ENCODE measurements at places on chromosomes 4 and X. TPM values are rescaled to one million over a fixed set of nuclear protein-coding genes. Genes with fewer than 3 reads are reported as not detected.

DNA sequence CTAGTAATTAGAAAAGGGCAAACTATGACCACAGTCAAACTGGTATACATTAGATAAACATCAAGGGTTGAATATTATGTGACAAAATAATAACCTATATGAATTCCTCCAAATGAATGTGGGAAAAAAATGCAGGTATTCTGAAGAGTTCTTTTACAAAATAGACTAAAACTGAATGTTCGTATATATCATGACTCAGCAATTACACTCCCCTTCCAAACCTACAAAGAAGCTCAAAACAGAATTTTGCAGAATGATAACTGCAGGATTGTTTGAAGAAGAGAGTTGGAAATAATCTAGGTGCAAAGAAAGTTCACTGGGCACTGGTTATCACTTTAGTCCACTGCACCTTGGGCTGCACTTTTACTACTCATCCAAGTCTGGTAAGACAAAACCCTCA, 134.1 kb downstream of the GABRG1 start:
- H3K27ac ChIP-seq = no peak overlapping the region
- H3K36me3 ChIP-seq = no peaks in the 10 kb centered on the region
- H3K4me1 ChIP-seq = no peaks in the 10 kb centered on the region
- DNase-seq = no peak
- H3K4me3 ChIP-seq = no peak overlapping the region

- H3K27ac ChIP-seq = no peak overlapping the region
- H3K27me3 ChIP-seq = no peaks in the 10 kb centered on the region
- H3K4me3 ChIP-seq = no peak overlapping the region
- no peaks in the 10 kb centered on the region for H3K36me3 ChIP-seq
- no peaks in the 10 kb centered on the region for H3K4me1 ChIP-seq
Measured at GRCh38 chr4:24094726-24095125, 204.9 kb upstream of the PPARGC1A start.

GRCh38 chr4:153555730-153556434, 89.7 kb downstream of the TMEM131L start:
- peak; percentile 87 for DNase-seq
- no peaks in the 10 kb centered on the region for H3K36me3 ChIP-seq
- H3K4me3 ChIP-seq = no peak overlapping the region
- no peak overlapping the region for H3K27ac ChIP-seq
- peaks cover 2% of the 10 kb centered on the region for H3K4me1 ChIP-seq
- H3K27me3 ChIP-seq = no peaks in the 10 kb centered on the region

GRCh38 chrX:85112293-85112692, 108.6 kb downstream of the APOOL start:
- no peak overlapping the region for H3K27ac ChIP-seq
- no peaks in the 10 kb centered on the region for H3K36me3 ChIP-seq
- DNase-seq = no peak
- no peak overlapping the region for H3K4me3 ChIP-seq
- no peaks in the 10 kb centered on the region for H3K27me3 ChIP-seq
- no peaks in the 10 kb centered on the region for H3K4me1 ChIP-seq

DNA sequence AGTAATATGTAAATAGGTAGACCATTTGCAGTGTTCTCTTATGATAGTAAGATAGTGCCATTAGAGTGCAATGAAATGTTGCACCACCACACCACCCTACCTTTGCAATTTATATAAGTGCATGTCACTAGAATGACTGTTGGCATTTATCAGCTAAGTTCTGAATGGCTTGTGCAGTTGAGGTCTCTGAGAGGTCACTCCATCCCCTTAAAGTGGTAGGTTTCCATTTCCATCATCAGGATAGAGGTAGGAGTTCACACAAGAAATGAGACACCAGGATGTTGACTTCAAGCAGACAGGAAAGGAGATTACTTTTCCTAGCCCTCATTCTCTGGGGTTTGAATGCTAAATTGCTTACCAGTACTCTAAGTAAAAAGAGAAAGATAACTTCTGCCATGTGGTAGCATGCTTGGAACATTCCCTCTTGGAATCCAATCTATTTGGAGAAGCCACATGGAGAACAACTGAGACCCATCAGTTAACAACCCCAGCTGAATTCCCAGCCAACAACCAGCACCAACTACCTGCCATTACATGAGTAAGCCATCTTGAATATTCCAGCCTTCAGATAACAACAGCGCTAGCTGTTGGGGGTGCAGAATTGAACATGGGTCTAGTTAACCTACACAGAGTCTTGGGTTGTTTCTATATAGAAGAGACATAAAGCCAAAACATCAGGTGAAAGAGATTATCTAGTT, 6.7 kb upstream of the LRBA start:
- H3K27me3 ChIP-seq = peaks cover 3% of the 10 kb centered on the region
- H3K27ac ChIP-seq = no peak overlapping the region
- H3K4me3 ChIP-seq = no peak overlapping the region

DNA sequence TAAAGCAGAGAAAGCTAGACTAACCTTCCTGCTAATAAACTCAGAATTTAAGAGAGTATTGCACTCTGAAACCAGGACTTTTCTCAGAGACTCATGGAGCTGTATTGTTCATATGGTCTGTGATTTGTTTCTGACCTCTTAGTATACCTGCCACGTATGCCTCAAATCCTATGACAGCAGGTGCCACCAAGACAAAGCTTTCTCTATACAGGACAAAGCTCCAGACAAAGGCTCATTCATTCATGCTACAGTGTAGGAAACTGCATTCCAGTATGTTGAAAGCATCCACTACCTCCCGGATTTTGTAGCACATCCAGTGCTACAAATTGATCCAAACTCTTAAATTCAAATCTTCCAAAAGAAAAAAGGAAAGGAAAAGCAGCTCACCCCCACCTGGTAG, 178.3 kb downstream of the CHIC2 start:
- no peak overlapping the region for H3K27ac ChIP-seq
- H3K4me1 ChIP-seq = peaks cover 9% of the 10 kb centered on the region
- H3K27me3 ChIP-seq = no peaks in the 10 kb centered on the region
- H3K36me3 ChIP-seq = no peaks in the 10 kb centered on the region
- no peak for DNase-seq

GRCh38 chrX:44241546-44241945, 101.9 kb downstream of the EFHC2 start:
- no peak overlapping the region for H3K27ac ChIP-seq
- H3K27me3 ChIP-seq = no peaks in the 10 kb centered on the region
- no peaks in the 10 kb centered on the region for H3K36me3 ChIP-seq
- no peaks in the 10 kb centered on the region for H3K4me1 ChIP-seq
- no peak overlapping the region for H3K4me3 ChIP-seq

DNA sequence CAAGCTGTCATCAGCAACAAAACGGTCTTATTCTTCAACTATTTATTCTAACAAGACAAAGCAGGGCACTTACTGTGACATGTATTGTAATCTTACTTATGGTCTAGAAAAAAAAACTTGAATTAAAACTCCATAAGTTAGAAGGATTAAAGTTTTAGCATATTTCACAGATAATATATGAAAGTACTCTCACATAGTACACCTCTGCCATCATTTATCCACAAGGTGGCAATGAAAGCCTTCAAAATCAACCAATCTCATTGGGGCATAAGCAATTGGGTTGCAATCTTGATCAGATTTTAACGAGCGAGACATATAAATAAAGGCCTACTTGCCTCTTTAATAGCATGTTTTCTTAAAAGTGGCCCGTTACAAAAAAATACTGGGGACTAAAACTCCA, 1382.9 kb downstream of the FAM133A start:
- peak; percentile 9 for DNase-seq
- no peaks in the 10 kb centered on the region for H3K4me1 ChIP-seq
- no peaks in the 10 kb centered on the region for H3K27me3 ChIP-seq
- H3K4me3 ChIP-seq = no peak overlapping the region
- H3K36me3 ChIP-seq = no peaks in the 10 kb centered on the region

- H3K36me3 ChIP-seq = no peaks in the 10 kb centered on the region
- DNase-seq = no peak
- H3K4me1 ChIP-seq = no peaks in the 10 kb centered on the region
- H3K4me3 ChIP-seq = no peak overlapping the region
Measured at GRCh38 chrX:125405339-125405738, 85.7 kb downstream of the TEX13C start.

GRCh38 chr4:52548818-52549570, 110.1 kb downstream of the USP46 start:
- H3K4me3 ChIP-seq = no peak overlapping the region
- no peak for DNase-seq
- H3K27ac ChIP-seq = no peak overlapping the region
- no peaks in the 10 kb centered on the region for H3K36me3 ChIP-seq
- H3K4me1 ChIP-seq = no peaks in the 10 kb centered on the region

DNA sequence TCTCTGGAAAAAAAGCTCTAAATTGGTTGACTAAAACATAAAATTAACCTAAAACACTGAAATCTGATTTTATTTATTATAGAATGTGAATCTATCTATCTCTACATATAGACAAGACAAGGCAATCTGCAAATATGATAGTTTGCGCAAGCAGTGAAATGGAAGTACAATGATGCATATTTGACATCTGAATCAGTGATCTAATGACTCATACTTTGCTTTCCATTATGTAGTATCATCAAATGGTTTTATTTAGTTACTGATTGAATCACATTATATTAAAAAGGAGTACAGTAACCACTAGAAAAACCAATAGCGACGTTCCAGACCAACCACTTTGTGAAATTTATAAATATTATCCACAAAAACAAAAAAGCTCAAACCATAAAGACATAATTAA, 1969.3 kb downstream of the PCDH7 start:
- peak; percentile 22 for DNase-seq
- no peak overlapping the region for H3K4me3 ChIP-seq
- no peaks in the 10 kb centered on the region for H3K4me1 ChIP-seq

- DNase-seq = no peak
- H3K4me1 ChIP-seq = no peaks in the 10 kb centered on the region
- no peaks in the 10 kb centered on the region for H3K27me3 ChIP-seq
- H3K36me3 ChIP-seq = no peaks in the 10 kb centered on the region
- no peak overlapping the region for H3K27ac ChIP-seq
Measured at GRCh38 chrX:22730542-22730941, 269.2 kb upstream of the DDX53 start.

- no peaks in the 10 kb centered on the region for H3K36me3 ChIP-seq
- no peak overlapping the region for H3K27ac ChIP-seq
- H3K4me3 ChIP-seq = no peak overlapping the region
- H3K4me1 ChIP-seq = no peaks in the 10 kb centered on the region
- no peaks in the 10 kb centered on the region for H3K27me3 ChIP-seq
- DNase-seq = no peak
Measured at GRCh38 chrX:123203772-123204171, 19.7 kb downstream of the GRIA3 start.

GRCh38 chr4:144223661-144224060, 83.1 kb upstream of the GYPA start:
- no peaks in the 10 kb centered on the region for H3K4me1 ChIP-seq
- H3K27ac ChIP-seq = no peak overlapping the region
- H3K36me3 ChIP-seq = no peaks in the 10 kb centered on the region

DNA sequence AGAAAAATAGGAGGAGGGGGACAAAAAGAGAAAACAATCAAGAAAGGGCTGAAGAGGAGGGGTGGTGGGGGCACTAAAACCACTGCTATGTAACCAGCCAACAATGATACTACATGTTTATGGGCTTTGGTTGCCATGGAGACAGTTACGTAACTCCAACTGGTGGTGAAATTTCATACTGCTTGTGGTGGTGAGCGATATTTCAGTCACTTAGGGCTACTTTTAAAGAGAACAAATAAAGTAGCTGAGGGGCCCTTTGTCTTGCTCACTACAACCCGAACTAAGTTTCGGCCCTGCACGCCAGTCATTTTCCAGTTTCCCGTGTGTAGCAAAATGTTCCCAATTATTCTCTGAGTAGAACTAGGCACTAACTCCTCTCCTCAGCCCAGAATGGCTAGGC, 275.2 kb upstream of the EDA2R start:
- no peaks in the 10 kb centered on the region for H3K4me1 ChIP-seq
- H3K27ac ChIP-seq = no peak overlapping the region
- no peaks in the 10 kb centered on the region for H3K36me3 ChIP-seq

GRCh38 chr4:103012551-103012950, 7.0 kb downstream of the SLC9B1 start:
- H3K4me1 ChIP-seq = no peaks in the 10 kb centered on the region
- DNase-seq = peak; percentile 17
- H3K36me3 ChIP-seq = no peaks in the 10 kb centered on the region
- H3K27me3 ChIP-seq = no peaks in the 10 kb centered on the region
- no peak overlapping the region for H3K4me3 ChIP-seq
- no peak overlapping the region for H3K27ac ChIP-seq

GRCh38 chr4:53461244-53461643, 83.8 kb downstream of the FIP1L1 start:
- no peak overlapping the region for H3K4me3 ChIP-seq
- H3K27me3 ChIP-seq = no peaks in the 10 kb centered on the region
- DNase-seq = no peak
- peaks cover 4% of the 10 kb centered on the region for H3K36me3 ChIP-seq

- no peaks in the 10 kb centered on the region for H3K4me1 ChIP-seq
- no peak for DNase-seq
- no peak overlapping the region for H3K27ac ChIP-seq
- H3K4me3 ChIP-seq = no peak overlapping the region
Measured at GRCh38 chr4:1982124-1983052, 26.4 kb downstream of the NELFA start.

- H3K27me3 ChIP-seq = no peaks in the 10 kb centered on the region
- no peak overlapping the region for H3K4me3 ChIP-seq
- no peak for DNase-seq
- H3K27ac ChIP-seq = no peak overlapping the region
- H3K4me1 ChIP-seq = no peaks in the 10 kb centered on the region
Measured at GRCh38 chr4:120927801-120928409, 5.4 kb upstream of the PRDM5 start.

GRCh38 chr4:121154103-121154515, 10.0 kb downstream of the TNIP3 start:
- no peak overlapping the region for H3K4me3 ChIP-seq
- no peak for DNase-seq
- H3K27me3 ChIP-seq = no peaks in the 10 kb centered on the region
- H3K36me3 ChIP-seq = no peaks in the 10 kb centered on the region
- no peaks in the 10 kb centered on the region for H3K4me1 ChIP-seq

GRCh38 chr4:2048831-2049230, 10.3 kb upstream of the NAT8L start:
- no peaks in the 10 kb centered on the region for H3K4me1 ChIP-seq
- H3K27me3 ChIP-seq = no peaks in the 10 kb centered on the region
- no peak overlapping the region for H3K27ac ChIP-seq
- no peaks in the 10 kb centered on the region for H3K36me3 ChIP-seq

GRCh38 chr4:102022343-102022742, 231.8 kb downstream of the BANK1 start:
- H3K36me3 ChIP-seq = no peaks in the 10 kb centered on the region
- H3K27ac ChIP-seq = no peak overlapping the region
- DNase-seq = no peak
- H3K27me3 ChIP-seq = no peaks in the 10 kb centered on the region
- no peaks in the 10 kb centered on the region for H3K4me1 ChIP-seq
- H3K4me3 ChIP-seq = no peak overlapping the region

- no peaks in the 10 kb centered on the region for H3K36me3 ChIP-seq
- H3K27me3 ChIP-seq = no peaks in the 10 kb centered on the region
- peak; percentile 63 for DNase-seq
- peaks cover 14% of the 10 kb centered on the region for H3K4me1 ChIP-seq
- H3K27ac ChIP-seq = no peak overlapping the region
- H3K4me3 ChIP-seq = no peak overlapping the region
Measured at GRCh38 chrX:67607466-67607865, 63.6 kb downstream of the AR start.

- H3K36me3 ChIP-seq = no peaks in the 10 kb centered on the region
- DNase-seq = no peak
- H3K4me3 ChIP-seq = no peak overlapping the region
- H3K27me3 ChIP-seq = no peaks in the 10 kb centered on the region
Measured at GRCh38 chr4:54384152-54384551, 155.1 kb downstream of the PDGFRA start.

The TAF7L gene
- polyA plus RNA-seq = 0.27 TPM

The UGT8 gene
- polyA plus RNA-seq = 0.03 TPM

The VGLL1 gene
- polyA plus RNA-seq = not detected

The BMPR1B gene
- polyA plus RNA-seq = 0.23 TPM

The MND1 gene
- 7.8 TPM for polyA plus RNA-seq

The PRSS12 gene
- 136 TPM for polyA plus RNA-seq

The DGAT2L6 gene
- polyA plus RNA-seq = not detected

The REELD1 gene
- not detected for polyA plus RNA-seq

The NAP1L2 gene
- 0.87 TPM for polyA plus RNA-seq

Measured in fibroblast of lung (primary cell).